Substantia nigra (tissue), 51 donors: ENCODE measurements at places on chromosomes 2 and 18.

- DNase-seq = no peak
Observed at GRCh38 chr2:237961637-237962036, 5.2 kb upstream of the UBE2F start.

DNA sequence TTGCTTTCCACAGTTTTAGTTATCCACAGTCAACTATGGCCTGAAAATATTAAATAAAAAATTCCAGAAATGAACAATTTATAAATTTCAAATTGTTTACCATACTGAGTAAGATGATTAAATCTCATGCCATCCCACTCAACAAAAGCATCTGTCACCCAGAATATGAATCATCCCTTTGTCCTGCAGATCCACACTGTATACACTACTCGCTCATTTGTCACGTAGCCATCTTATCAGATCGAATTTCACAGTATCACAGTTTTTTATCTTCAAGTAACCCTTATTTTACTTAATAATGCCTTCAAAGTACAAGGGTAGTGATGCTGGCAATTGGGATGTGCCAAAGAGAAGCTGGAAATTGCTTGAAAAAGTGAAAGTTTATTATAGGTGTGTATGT, 291.8 kb upstream of the LRATD1 start:
- DNase-seq = no peak

DNA sequence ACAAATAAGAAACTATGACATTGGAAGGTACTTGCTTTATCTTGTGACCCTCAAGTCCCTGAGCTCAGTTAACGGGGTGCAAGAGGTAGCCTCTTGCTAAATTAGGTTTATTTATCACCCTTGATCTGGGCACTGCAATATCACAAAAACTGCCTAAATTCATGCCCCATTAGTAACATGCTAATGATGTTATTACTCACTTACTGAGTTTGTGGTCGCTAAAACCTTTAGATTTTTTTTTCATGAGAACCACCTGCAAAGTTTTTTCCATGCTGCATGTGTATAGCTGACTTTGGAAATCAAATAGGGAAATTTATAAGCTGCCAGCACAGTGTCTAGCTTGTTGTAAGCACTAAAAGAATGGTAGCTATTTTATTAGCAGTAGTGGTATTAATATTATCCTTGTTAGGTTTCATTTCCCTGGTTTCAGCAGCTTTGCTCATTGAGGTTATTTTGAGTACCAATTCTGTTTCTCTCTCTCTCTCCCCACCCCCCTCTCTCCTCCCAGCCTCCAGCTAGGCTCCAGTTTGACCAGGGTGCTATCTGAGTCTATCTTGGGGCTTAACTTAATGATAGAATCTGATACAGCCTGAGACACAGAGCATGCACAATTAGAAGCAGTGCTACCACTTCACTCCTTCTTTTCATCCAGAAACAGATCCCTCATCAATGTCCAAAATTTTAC, 88.7 kb upstream of the ATP8B1 start:
- no peak for DNase-seq

GRCh38 chr2:14420851-14421250, 211.7 kb upstream of the LRATD1 start:
- DNase-seq = no peak

DNA sequence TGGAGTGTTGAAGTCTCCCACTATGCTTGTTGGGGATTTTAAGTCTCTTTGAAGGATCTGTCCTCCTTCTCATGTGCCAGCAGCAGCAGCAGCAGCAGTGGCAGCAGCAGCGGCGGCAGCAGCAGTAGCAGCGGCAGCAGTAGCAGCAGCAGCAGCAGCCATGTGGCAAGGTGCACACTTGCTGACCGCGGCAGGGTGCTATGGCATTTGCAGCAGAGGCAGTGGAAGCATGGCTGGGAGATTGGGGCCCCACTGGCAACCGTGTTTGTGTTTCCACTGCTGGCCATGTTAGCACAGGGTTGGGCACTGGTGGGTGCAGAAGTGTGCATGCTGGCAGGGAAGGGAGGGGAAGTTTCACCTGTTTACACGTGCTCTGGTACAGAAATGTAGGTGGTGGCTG, 280.1 kb downstream of the NUP35 start:
- DNase-seq = no peak

GRCh38 chr2:17160594-17160993, 357.6 kb downstream of the RAD51AP2 start:
- DNase-seq = no peak

- DNase-seq = no peak
Observed at GRCh38 chr2:39153312-39153711, 32.5 kb upstream of the SOS1 start.

DNA sequence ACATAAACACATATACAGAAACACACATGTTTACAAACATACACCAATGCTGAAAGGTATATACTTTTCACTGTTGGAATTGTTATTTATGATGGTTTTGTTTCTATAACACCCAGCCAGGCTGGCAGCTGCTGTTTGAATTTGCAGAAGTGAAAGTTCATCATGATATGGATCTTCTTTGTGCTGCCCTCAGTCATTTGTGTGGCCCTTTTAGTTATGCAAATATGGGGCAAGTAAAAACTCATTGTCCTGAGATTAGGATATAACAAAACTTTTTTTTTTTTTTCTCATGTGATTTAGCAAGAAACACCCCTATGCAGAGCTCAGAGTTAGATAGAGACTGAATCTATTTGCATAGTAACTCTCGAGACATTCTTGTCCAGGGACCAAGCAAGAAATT, 714.1 kb downstream of the KCNJ3 start:
- DNase-seq = no peak

DNA sequence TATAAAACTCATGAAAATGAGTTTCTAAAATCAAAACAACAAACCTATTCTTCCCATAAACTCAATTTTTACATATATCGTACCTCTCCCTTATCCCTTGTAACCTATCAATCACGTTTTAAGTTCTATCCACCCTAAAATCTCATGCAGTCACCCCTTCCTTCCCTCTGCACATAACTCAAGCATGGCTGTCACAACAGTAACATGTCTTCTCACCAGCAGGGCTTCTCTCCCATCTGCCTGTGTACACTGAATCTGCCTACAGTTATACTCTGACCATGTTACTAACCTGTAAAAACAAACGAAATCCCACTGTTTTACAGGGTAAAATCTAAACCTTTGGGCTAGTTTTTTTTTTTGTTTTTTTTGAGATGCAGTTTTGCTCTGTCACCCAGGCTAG, 68.2 kb downstream of the MAP4K3 start:
- no peak for DNase-seq

- DNase-seq = no peak
Observed at GRCh38 chr18:55265984-55266383, 306.7 kb upstream of the CCDC68 start.

DNA sequence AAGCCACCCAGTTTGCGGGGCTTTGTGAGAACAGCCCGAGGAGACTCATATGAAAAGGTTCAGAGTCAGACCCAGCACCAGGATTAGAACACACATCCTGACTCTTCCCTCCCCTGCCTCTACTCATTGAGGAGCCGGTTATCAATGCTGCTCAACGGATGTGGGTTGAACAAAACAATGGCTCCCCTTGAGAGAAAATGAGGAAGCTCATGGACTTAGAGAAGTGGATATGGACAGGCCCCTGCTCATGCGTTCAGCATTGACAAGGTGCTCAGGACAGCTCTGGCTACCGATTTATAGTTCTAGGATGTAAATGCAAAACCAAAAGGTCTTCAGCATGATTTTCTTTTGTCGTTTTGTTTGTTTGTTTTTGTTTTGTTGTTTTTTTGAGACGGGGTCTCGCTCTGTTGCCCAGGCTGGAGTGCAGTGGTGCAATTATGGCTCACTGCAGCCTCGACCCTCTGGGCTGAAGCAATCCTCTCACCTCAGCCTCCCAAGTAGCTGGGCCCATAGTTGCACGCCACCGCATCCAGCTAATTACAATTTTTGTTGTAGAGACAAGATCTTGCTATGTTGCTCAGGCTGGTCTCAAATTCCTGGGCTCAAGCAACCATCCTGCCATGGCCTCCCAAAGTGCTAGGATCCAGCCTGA, 32.0 kb upstream of the AGAP1 start:
- DNase-seq = no peak

- no peak for DNase-seq
Observed at GRCh38 chr2:218988650-218989049, 3.7 kb upstream of the FEV start.

- DNase-seq = no peak
Observed at GRCh38 chr2:138034536-138034935, 70.3 kb downstream of the HNMT start.

DNA sequence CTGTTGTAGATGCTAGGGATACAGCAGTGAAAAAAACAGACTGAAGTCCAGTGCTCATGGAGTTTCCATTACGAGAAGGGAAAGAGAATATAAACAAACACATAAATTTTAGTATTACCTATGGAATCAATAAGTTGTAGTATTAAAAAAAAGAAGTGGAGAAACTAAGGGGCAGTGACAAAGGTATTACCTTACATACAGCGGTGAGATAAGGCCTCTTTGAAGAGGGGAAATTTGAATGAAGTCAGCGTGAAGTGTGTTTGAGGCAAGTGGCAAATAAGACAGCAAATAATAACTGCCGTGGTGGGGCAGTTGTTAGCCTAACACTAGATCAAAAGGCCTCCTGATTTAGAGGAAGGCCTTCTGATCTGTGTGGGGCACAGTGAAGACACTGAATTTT, 57.9 kb downstream of the TLK1 start:
- no peak for DNase-seq

- no peak for DNase-seq
Observed at GRCh38 chr2:236359426-236360045, 95.3 kb upstream of the ASB18 start.

- DNase-seq = no peak
Observed at GRCh38 chr2:102604769-102605168, 14.6 kb upstream of the SLC9A2 start.

GRCh38 chr2:170409164-170409535, 231.2 kb downstream of the MYO3B start:
- DNase-seq = peak; percentile 15

- no peak for DNase-seq
Observed at GRCh38 chr2:160390544-160391455, 102.8 kb downstream of the RBMS1 start.
